NCI-H774 (cell line): ENCODE measurements at places on chromosomes 13 and 19.

DNA sequence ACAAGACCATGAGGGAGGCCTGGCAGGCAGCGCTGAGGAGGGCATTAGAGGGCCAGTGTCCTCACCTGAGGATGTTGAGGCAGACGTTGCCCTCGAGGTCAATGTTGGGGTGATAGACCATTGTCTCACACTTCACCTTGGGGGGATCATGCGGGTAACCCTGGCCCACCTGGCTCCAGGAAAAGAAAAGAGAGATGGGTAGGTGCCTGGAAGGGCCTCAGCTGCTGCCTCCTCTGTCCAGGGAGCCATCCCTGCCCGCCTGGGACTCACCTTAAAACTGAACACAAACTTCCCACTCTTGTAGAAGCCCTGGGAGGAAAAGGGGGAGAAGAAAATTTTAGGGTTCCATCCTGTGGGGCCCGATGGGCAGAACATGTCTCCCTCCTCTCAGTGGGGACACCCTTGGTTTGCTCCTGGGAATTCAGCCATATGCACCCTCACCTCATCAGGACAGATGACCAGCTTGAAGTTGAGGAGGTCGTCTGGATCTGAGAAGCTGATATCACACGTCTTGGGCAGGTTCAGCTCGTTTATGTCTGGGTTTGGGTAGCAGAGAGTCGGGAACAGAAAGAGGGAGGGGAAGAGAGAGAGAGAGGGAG is 1.7 kb downstream of the UBE2M start:
- no peak for DNase-seq

- no peak for DNase-seq
Observed at GRCh38 chr19:56245121-56245740, 27.3 kb upstream of the EDDM13 start.

GRCh38 chr13:108595436-108596274 is 33.8 kb upstream of the MYO16 start:
- DNase-seq: no peak

DNA sequence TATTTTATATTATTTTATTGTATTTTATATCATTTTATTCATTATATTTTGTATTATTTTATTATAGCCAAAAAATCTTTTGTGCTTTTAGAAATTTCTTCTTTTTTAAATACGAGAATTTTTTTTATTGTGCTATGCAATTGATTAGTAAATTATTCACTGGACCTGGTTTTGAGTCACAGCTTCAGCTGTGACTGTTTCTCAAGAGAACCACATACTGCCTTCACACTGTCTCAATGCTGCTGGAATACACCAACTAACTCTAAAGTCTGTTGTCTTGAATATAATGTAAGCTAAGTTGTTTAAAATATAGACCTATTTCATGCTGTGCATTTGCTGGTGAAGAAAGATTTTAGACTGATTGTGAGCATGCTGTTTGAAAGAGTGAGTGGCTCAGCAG is 423.6 kb downstream of the NDFIP2 start:
- DNase-seq: no peak

DNA sequence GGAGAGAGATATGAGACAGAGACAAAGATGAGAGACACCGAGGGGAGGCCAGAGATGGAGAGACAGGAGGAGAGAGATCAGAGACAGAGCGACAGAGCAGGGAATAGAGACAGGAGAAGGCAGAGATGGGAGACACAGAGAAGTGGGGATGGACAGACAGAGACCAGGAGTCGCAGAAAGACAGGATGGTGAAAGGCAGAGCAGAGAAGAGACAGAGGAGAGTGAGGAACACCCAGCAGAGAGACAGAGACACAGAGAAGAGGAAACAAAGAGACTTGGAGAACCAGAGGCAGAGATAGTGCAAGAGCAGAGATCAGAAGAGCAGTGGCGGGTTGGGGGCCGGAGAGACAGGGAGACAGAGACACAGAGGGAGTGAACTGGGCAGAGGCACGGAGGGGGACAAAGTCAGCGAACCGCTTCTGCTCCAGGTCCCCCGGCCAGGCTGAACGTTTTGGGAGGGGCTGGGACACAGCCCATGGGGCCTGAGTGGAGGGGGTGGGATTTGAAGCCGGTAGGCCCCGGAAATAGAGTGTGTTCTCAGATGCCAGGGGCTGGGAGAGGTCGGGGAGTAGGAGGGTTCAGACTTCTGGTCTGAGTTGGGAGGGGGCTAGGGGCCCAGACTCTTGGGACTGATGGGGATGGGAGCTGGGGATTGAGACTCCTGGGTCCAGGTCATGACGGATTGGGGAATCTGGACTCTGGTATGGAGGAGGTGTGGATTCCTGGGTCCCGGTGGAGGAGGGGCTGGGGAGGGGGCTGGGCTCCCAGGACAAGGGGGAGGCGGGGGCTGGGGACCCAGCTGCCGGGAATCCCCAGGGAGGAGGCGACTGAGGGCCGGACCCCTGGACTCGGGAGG is 654 bp downstream of the ZNF579 start:
- DNase-seq: no peak

GRCh38 chr19:50739914-50740426 is 16.8 kb downstream of the CLEC11A start:
- DNase-seq: no peak

- DNase-seq: no peak
Observed at GRCh38 chr19:54790711-54791110, 12.7 kb upstream of the KIR2DL4 start.

DNA sequence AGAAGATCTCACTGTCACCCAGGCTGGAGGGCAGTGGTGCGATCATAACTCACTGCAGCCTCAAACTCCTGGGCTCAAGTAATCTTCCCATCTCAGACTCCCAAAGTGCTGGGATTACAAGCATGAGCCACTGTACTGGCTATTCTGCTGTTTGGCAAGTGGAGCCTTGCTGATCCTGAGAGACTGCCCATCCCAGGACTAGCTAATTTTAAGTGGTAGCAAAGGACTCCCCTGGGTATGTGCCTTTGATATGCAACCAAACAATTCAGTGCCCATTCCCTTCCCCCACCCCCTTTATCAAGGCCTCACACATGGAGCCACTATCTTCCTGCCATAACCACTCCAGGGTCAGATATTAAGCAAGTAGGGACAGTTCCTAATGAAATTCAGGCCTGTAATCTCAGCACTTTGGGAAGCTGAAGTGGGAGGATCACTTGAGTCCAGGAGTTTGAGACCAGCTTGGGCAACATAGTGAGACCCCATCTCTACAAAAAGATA is 17.0 kb upstream of the ZNF460 start:
- DNase-seq: no peak

DNA sequence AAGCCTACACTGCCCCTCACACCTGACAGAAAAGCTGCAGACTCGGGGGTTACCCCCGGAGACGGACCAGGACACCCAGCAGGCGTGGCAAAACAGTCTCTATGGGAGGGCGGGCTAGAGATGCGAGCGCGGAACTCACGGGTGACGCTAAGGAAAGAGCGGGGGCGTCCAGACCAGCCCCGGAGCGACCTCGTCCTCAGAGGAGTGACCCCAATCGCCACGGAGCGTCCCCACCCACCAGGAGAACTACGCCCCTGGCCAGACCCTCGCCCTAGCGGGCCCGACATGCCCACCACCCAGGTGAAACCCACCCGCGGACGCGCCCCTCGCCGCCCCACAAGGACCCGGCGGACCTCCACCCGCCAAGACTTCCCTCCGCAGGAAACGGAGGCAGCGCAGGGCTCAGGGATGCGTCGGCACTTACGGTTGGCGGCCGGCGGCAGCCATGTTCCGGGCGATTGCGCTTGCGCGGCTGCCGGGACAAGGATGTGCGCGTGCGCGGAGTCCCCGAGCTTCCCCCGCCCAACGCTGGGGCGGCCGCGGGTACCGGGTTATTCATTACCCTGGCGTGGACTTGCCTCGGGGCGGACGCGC is at the start of gene ZNF329:
Gene ZNF329 (minus strand): TSS at position 462 of the 594 bp plus-strand sequence. CDS start 21,286 bp downstream, outside the sequence.
- DNase-seq: peak; percentile 85

- DNase-seq: no peak
Observed at GRCh38 chr13:109227344-109227940, 558.9 kb downstream of the IRS2 start.

DNA sequence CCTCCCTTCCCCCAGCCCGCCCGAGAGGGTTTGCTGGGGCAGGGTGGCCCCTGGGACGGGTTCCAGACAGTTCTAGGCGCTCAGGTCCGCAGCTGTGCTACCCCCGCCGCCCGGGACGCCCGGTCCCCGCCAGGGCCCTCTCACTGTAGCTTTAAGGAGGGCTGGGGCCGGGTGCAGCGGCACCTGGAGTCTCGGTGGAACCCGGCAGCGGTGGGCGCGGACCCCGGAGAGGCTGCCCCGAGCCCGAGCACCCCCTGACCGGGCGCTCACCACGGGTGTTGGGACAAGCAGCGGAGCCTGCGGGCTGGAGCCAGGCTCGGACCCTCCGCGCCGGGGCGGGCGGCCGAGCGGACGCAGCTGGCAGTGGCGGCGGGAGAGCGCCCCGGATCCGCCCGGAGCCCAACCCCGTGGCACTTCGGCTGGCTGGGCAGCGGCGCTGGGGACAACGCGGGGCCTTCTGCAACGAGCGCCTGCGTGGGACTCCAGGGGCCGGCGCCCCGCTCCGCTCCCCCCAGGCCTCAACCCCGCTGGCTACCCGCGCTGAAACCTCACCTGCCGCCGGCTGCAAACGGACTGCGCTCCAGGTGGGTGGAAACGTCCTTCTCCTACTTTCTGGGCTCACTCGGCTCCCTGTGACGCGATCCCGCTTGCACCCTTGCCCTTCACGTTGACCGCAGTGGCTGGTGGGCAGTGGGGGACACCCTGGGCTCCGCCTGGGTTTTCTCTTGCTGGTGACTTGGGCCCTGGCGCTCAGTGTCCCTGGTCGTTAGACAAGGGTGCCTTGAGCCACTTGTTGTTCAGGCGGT is 81.1 kb downstream of the ZNF429 start:
- DNase-seq: peak; percentile 25

DNA sequence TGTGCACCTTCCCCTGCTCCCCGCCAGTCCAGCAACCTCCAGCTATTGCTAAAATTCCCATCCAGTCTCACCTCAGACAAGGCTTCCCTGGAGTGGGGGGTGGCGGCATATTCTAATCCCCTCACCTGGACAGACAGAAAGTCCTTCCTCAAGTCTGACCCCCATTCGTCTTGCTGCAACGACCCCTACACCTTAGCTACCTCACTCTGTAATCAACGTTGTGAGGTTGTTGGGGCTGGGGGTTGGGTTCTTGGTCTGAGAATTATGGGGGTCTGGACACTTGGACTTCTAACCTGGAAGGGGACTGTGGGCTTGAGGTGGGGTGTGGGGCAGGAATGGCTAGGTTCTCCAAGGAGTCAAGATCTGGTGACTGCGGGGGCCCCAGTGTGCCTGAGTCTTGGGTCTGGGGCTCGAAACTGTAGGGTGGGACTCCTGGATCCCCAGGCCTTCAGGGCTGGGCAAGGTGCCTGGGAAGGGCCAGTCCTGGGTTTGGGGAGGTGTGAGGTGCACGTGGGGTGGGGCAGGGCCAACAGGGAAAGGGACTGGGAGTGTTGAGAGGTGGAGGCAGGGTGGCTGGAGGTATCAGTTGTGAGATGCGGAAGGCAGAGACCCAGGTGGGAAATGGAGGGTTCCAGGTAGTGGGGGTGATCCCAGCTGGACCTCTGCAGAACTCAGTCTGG is 1.3 kb downstream of the FOXA3 start:
- DNase-seq: no peak

DNA sequence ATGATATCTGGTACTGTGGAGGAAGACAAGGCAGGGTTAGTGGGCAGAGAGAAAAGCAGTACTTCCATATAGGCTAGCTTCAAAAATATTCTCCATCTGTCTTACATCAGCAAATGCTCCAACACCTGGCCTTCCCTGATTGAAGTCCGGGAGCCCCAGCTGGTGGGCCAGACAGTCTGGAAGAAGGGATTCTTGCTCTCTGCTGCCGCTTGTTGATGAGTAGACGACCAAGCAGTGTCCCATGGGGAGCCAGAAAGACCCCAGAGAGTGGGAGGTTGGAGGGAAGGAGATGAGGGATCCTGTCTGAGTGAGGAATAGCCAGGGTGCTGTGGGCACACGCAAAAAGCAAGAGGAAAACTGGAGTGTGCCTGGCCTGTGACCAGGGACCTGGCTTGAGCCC is 95.1 kb downstream of the ATP8A2 start:
- no peak for DNase-seq

DNA sequence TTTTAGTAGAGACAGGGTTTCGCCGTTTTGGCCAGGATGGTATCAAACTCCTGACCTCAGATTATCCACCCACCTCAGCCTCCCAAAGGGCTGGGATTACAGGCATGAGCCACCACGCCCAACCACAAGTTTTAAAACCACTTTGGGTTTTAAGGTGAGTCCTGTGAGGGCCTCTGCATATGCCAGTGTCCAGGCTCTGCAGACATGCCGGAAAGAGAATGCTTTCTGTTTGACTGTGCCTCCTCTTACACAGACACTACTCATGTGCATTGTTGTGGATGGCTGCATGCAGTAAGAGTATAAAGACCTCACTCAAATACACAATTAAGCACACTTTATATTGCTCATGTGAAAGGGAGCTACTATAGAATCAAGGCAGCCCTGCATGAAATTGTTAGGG is 20.8 kb upstream of the SLC25A30 start:
- DNase-seq: no peak

DNA sequence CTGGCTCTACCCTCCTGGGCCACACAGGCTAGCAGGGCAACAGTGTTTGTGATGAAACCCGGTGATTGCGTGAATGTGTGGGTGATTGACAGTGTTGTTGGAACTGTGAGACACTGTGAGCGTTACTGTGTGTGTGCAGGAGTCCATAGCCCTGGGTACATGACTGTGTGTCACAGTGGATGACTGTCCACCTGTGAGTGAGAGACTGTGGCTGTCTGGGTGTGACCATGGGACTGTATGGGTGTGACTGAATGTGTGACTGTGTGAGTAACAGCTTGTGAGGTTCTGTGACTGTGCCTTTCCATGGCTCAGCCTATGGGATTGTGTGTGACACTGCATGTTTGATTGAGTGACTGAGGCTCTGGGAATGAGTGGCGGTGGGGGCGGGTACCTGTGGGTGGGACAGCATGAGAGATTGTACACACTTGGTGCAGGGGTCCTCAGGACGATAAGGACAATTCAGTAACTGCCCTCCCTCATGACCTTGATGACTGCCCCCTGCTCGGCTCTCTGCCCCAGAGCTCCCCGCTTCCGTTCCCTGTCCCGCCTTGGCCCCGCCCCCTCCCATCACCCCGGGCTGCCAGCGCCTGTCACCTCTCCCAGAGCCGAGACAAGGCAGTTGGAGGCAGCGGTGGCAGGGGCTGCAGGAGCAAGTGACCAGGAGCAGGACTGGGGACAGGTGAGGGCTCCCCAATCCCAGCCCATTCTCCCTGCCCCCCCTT is at the start of gene GIPR:
Gene GIPR (plus strand): TSS at position 602 of the 722 bp plus-strand sequence. CDS start 1,300 bp downstream, outside the sequence.
- DNase-seq: peak; percentile 58

- no peak for DNase-seq
Observed at GRCh38 chr19:30163663-30164062, 208.5 kb upstream of the ZNF536 start.

- no peak for DNase-seq
Observed at GRCh38 chr13:49536144-49536873, 40.6 kb downstream of the PHF11 start.

GRCh38 chr19:18932216-18932841 is 8.7 kb downstream of the HOMER3 start:
- no peak for DNase-seq

GRCh38 chr13:43086181-43086580 is 62.8 kb downstream of the DNAJC15 start:
- DNase-seq: no peak

- DNase-seq: no peak
Observed at GRCh38 chr13:105370011-105370650, 1165.3 kb downstream of the EFNB2 start.
